T-helper 1 cell (primary cell): ENCODE measurements at places on chromosomes 2 and 18.
A peak's percentile ranks its signal among the peaks of the same experiment; 100 is the strongest.

DNA sequence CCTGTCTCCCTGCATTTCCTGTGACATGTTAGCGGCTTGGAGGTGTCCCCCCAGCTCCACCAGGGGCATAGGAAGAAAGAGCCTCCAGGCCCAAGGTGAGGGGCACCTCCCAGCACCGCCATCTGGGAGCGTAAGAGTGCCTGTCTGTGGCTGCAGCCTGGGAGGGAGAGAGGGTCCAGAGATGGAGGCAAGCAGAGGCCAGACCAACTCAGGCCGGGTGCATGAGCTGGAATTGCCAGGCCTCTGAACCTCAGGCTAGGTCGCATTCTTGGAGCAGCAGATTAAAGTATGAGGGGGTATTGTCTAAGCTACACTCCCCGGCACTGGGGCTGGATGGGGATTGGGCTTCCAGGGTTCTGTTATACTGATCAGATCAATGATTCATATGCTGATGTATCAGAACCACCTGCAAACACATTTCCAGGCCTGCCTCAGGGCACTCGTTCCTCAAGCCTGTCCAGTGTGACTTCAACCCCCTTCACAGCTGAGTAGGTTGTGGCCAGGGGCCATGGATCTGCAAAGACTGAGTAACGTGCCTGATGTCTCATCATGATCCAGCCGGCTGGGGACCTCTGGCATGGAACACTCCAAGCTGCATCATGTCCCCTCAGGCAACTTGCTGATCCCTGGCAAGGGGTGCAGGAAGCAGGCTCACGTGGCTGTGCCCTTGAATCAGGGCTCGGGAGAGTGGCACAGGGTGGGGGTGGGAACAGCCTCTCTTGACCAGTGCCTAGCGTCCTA is 73.2 kb downstream of the HS1BP3 start:
- DNase-seq: no peak

- no peak for DNase-seq
Measured at GRCh38 chr2:201858281-201859184, 52.2 kb downstream of the CDK15 start.

GRCh38 chr18:58513615-58514335 is 115.1 kb downstream of the ALPK2 start:
- no peak for DNase-seq

- DNase-seq: no peak
Measured at GRCh38 chr18:75405351-75405750, 22.2 kb downstream of the SMIM21 start.

DNA sequence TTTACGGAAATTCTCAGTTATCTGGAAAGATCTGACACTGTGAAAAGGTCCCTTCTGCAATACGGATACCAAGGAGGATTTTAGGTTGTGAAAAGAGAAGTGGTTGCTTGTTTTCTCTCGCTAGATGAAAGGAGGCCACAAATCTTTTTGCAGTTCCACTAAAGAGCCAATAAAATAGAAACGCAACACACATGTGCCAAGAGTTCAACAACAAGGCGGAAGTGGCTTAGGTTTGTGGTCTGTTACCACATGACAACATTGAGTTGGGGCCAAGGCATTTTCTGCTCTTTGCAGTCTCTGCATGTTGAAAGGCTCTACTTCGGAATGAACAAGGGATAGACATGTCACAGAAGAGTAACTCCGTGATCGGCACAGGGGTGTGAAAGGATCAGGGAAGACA is 115.7 kb upstream of the OSR1 start:
- DNase-seq: no peak

- DNase-seq: peak; percentile 65
Measured at GRCh38 chr2:45643543-45644542, 7.6 kb upstream of the PRKCE start.

- no peak for DNase-seq
Measured at GRCh38 chr2:54986264-54986663, 64.0 kb downstream of the RTN4 start.

DNA sequence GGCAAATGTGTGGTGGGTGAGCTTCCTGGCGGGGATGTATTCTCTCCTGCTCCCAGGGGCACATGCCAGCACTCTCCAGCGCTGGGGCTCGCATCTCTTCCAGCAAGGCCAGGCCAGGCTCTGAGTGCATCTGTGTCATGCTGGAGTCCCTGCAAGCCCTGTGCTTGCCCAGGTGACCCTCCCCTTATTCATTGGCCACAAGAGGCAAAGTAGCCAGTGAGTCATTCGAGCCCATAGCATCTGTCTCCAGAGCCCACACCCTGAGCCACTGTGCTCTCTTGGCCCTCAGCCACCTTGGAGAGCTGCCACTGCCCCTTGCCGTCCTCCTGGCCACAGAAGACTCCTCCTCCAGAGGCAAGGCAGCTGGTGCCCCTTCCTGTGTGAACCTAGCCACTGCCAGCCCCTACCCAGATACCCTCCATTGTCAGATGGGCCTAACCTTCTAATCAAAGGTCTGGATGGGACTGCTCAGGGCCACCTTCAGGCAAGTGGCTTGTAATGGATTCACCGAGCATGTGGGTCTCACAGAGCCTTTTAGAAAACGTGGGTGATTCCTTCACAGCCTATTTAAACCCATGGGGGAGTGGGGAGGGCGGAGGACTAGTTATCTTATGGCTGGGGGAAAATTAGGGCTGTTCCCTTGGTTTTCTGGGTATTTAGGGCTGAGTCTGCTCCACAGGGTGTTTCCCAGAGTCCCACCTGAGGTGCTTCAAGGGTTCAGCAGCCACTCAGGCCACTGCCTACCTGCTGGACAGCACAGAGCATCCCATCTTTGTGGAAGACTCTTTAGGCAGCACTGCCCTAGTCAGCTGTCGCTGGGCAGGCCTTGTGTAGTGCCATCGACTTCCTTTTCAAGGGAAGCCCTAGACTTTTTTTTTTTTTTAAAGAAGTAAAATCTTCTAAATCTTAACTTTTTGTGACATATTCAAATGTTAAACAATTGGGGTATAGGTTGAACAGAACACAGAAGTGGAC is 137.4 kb downstream of the ACOXL start:
- DNase-seq: no peak
